ENCODE measurements at places on chromosomes 5 and 9.

- DNase-seq = peak; percentile 46
These were observed 9.5 kb upstream of the NFIL3 start for GRCh38 chr9:91433180-91433579.

DNA sequence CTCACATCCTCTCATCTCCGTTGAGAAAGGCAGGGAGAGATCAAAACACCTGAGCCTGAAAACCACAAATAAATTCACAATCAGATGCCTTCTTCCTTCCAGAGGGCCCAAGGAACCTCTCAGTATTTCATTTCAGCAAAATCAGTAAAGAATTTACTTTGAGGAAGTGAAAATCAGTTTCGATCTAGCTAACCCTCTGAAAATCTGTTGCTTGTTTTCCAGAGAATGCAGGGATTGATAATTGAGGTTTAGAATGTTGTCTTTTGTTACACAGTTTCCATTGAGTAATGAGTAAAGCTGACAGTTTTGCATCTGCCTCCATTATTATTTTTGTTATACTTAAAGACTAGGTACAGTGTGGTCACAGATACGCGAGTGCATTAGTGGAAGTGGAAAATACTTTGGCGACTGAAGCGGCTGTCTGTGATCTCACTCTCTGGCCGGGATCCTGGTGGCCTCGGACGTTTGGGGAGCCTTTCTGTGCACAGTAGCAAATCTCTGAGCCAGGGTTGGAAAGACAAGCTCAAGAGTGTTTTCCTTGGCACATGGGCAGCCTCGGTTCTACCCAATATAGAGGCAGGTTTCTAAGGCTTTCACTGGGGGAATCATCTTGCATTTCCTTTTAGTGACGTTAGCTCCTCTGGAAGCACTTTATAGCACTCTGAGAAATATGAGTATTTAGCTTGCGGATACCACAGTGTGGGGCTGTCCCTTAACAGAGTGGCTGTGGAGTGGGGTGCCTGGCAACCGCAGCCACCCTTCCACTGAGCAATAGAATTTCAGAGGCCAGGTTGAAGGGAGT, 32.2 kb upstream of the ANGPTL2 start:
- peak; percentile 40 for DNase-seq

- DNase-seq = no peak
These were observed 12.5 kb upstream of the SHOC1 start for GRCh38 chr9:111807197-111807596.

- no peak for DNase-seq
These were observed 572.6 kb upstream of the CLINT1 start for GRCh38 chr5:158431369-158432029.

DNA sequence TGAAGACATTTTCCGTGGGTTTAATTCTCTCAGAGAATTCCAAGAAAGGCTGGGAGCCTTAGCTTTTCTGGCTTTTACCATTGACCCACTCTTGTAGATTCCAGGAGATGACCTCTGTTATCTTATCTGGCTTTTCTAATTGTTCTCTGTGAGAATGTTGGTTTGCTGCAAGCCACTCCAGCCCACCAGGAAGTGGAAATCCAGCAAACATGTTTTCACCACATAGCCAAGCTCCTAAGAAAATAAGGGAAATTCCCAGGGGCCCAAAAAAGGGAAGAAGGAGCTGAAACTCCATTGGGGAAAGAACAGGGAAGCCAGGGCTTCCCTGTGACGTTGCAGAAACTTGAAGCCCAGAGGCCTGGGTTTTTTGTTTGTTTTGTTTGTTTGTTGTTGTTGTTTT, 19.7 kb downstream of the GPR107 start:
- no peak for DNase-seq

DNA sequence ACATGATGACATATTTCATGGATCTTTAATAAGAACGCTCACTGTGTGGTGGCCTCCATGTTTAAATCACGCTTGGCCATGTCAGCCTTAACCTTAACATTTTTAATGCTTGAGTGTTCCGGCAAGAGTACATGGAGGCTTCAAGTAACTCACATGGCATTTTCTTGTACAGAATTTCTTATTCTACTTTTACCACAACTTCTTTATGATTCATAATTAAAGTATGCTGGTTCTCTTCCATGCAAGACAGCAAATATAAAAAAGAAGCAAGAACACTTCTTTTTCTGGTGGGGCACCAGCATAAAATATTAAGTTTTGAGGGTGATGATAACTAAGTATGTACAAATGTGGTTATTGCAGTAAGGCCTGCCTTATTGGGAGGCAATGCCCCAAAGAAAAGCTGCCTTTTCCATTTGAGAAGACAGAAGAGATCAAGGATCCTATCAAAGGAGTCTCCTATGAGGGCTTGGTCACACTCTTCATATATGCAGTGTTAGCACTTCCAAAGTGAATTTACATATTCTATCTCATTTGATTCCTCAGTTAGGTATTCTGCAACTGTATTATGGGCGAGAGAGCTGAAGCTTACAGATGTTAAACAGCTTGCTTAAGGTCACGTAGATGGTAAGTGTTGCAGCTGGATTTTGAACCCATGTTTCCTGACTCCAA, 382.7 kb upstream of the MEF2C start:
- no peak for DNase-seq
